ENCODE measurements at places on chromosomes 5 and 9.

DNA sequence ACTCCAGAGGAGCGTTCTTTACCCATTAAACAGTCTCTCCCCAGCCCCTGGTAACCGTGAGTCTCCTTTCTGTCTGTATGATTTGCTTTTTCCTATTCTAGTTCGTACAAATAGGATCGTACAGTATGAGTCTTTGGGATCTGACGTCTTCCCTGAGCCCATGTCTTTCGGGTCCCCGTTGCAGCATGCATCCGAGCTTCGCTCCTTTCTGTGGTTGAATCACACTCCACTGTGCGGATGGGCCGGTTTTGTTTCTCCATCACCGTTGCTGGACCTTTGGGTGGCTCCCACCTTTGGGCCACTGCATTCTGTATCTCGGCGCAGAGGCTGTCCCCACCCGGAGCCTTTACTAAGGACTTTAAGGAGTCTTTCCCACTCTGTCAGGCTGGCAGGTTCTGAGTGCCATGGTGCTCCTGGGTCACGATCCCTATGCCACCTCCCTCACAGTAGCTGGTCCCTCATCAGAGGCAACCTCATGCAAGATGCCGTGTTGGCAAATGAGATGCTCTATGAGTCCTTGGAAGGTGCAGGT, 145.7 kb upstream of the COL5A1 start:
- DNase-seq, result no peak

DNA sequence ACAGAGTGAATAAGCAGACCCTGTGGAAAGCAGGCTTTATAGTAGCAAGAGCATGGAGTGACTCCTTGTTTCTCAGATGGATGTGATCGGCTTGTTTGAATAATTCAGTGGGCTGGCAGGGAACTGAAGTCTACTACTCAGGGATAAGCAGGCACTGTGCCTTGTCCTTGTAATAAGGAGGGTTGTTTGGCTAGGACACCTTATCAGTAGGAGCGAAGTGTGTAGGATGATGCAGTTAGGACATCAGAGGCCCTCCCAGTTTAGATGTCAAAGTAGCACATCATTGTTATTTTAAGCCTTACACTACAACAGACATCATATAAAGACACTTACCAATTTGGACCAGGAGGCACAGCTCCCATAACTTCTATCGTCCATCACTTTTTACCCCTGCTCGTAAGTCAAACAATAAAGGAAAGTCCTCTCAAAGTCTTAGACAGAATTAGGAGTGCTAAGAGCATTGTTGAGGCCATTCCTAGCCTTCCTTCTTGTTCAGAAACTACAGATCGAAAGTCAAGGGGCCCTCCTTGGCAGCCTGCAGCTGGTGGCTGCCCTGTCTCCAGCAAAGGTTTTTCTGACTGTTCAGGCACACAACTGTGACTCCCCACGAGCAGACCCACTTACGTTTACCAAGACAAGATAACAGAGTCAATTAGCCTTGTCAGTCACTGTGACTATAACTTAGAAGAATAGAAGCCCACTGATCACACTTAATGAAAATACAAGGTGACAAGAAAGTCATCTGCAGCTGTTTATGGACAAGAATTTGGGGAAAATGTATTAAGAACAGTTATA, 218.6 kb downstream of the SNX18 start:
- DNase-seq, result no peak

DNA sequence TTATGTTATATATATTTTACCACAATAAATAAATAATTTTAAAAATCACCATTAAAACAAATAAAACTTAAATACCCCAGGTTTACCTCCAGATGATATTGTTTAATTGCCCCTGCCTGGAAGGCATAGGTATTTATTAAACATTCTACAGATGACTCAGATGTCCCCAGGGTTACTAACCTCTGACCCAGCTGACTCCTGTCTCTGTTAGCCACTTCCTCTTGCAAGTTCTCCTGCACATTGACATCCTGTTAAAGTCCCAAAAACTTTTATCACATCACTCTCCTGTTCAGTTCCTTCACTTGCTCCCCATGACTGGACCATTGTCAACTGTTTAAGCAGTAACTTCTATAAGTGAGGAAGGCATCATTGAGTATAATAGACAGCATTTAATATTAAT, 37.0 kb upstream of the RAB3C start:
- DNase-seq, result no peak

GRCh38 chr5:103174147-103174546, 54.0 kb downstream of the PPIP5K2 start:
- DNase-seq, result no peak

GRCh38 chr5:98401656-98402055, 371.8 kb upstream of the RGMB start:
- no peak for DNase-seq

DNA sequence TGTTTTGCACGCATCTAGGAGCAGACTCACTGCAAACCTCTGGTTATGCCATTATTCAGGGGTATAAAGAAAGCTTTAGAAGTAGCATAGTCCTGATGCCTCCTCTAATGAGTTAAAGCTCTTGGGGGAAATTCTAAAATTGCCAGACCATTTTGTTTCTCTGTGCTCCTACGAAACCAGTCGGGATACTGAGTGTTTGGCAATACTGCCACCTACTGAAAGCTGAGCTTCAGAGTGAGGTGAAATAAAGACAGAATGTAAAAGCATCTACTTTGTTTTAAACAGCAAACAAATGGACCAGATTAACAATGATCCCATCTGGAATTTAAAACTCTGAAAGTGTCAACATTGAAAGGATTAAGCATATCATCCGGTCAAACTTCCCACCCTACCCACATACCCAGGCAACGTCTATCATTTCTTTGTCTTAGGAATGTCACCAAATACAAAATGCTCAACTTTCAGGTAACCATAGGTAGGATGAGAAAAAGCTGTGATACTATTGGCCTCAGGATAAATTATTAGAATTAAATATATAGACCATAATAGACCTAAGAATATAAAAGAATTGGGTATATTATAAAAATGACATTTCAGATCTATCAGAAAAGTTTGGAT, 77.8 kb upstream of the SHISAL2B start:
- peak; percentile 77 for DNase-seq

GRCh38 chr9:84808416-84808815, 138.9 kb downstream of the NTRK2 start:
- DNase-seq, result no peak

GRCh38 chr5:139976703-139977102, 66.4 kb downstream of the NRG2 start:
- no peak for DNase-seq

DNA sequence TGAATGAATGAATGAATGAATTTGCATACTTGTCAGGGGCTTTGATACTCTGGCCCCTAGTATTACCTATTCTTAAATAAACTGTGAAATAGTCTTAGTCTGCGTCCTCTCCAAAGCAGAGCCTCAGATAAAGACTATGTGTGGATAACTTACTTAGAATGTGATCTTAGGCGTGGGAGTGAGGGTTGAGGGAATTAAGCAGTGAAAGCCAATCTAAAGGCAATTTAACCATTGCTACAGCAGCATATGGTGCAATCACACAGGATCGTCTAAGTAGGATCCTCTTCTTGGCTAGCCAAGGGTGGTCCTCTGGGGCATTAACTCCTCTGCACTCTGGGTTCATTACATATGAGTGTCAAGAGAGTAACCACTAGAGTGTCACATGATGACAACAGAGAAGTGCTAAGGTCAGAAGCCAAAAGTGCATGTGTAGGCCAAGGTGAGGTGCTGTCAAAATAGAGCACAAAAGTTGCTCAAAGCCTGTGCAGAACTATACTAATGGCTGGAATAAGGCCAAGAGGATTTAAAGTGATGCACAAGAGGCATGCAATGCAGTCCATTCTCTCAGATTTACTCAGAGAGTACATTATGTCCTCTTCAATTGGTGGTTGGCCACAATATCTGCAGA, 274.4 kb upstream of the SEMA6A start:
- DNase-seq, result no peak

DNA sequence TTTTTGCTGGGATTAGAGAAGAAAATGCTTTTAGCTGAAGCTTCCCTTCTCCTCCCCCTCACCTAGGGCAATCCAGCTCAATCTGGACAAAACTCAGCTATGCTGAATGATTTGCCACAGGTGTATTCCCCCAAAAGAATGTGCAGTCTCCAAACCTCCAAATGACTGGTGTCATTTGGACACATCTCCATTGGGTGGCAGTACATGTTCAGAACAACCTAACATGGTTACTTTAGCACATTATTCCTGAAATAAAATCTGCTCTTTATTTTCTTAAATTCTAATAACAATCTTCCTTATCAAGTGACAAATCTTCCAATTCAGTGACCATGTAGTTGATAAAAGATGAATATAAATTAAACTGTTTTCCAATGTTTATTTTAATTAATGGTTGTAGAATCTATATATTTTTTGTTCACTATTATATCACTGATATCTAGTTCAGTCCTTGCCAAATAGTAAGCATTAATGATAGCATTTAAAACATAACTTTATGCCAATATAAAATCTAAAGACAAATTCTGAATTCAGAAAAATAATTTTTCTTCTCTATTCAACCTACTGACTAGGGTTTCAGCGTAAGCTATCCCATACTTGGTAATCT, 61.3 kb upstream of the MOCS2 start:
- peak; percentile 75 for DNase-seq

- no peak for DNase-seq
Observed at GRCh38 chr9:71736236-71736635, 32.1 kb downstream of the CEMIP2 start.

- DNase-seq, result no peak
Observed at GRCh38 chr9:130245474-130245873, 20.1 kb upstream of the HMCN2 start.

DNA sequence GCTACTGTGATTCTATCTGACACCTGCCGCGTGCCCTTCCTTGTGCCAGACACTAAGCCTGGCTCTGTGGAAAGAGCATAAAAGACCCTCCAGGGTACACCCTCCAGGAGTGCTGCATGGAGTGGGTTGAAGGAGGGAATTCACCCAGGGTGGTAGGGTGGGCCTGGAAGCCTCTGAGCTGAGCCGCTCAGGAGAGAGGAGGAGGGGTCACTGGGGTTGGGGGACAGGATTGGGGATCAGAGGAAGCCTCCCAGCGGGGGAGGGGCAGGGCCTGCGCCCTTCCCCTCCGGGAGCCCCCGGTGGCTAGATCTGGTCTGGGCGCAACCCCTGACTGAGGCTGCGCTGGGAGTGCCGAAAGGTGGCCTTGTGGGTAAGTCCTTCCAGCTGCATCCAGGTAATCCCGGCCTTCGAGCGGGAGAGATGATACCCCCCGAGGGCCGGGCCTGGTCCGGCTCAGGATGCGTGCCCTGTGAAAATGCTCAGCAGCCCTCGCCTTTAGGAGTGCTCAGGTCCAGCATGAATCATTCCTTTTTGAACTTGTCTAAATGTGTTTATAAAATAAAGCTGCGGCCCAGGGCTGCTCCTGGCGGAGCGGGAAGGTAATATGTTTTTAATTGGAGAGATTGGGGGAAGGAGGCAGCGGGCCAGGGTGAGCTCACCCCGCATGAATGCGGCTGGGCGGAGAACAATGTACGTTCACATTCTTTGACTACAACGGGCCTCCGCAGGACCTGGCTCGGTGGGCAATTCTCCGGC, 118.1 kb upstream of the SMIM23 start:
- DNase-seq, result peak; percentile 14

DNA sequence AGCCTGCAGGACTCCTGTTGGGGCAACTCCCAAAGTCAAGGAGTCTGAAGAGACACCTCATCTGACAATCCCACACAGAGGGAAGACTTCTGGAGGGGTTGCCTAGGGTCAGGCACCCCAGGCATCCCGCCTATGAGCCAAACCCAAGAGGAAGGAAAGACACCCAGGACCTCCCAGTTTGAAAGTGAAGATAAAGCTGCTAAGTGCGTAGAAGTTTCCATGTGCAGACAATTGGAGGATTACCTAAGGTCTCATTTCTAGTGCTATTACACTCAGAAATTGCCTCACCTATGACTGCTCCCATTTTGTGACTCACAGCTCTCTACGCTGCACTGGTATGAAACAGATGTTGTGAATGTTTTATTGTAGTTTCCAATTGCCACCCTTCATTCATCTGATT, 322.9 kb downstream of the SLIT3 start:
- DNase-seq, result peak; percentile 33

DNA sequence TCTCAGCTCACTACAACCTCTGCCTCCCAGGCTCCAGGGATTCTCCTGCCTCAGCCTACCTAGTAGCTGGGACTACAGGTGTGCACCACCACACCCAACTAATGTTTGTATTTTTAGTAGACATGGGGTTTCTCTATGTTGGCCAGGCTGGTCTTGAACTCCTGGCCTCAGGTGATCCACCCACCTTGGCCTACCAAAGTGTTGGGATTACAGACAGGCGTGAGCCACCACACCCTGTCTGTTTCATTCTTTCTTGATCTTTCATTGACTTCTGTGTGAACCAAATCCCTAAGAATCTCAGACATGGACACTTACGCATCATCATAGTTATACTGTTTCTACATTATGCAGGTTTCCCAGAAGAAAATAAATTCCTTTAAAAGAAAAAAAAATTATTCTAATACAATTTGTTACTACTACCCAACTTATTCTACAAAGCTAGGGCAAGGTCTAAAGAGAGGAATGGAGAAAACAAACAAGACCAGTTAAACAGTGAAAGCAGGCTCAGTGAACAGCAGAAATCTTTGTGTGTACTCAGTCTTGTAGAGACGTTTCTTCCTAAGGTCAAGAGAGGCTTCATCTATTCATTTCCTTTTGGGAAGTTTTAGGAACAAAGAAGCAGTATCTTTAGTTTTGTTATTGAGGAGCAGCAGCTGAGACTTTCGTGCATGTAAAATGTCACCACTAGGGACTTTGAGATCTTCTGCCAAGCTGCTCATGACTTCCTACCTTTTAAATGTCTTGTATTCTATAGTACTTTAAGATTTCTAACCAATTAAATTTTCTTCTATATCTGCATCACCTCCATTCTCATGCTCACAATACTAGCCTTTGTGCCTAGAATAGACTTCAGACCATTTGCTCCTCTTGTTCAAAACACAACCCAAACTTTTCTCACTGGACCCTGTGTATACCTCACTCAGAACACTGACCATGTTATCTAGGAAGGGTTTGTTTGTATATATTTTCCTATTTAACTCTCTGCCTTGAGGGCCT, 5.6 kb upstream of the HMGCR start:
- DNase-seq, result no peak

GRCh38 chr5:152551061-152551460, 146.0 kb upstream of the NMUR2 start:
- DNase-seq, result no peak

DNA sequence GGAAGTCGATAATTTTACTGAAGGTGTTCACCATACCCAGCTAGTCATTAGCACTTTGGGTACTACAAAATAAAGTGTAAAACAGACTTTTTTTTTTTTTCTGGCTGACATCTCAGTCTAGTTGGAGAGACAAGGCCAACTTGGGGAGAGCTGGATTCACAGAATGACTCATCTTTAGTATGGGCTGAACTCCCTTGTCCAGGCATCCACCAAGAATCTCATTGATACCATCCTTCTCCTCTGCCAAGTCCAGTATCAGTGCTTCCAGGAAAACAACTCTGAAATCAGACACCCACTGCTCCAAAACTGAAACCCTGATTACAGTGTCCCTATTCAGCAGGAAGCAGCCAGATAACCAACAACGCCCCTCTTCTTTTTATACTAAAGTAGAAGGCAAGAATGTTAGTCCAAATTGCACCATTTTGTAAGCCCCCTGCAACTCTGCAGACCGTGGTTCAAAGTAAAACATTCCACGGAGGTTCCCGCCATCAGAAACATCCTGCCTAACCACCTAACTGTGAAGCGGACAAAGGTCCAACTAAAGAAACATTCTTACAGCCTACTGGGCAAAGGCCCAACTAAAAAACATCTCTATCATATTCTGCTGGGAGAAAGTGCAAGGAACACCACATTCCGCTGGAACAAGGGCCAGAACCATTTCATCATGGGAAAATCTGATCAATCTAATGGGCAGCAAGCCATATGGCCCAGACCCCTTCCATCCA, 728.2 kb downstream of the BRINP1 start:
- no peak for DNase-seq

- peak; percentile 69 for DNase-seq
Observed at GRCh38 chr5:127723571-127723970, 20.4 kb downstream of the CCDC192 start.

Measured in foreskin fibroblast (primary cell).